ENCODE measurements at places on chromosomes 2 and 18.

DNA sequence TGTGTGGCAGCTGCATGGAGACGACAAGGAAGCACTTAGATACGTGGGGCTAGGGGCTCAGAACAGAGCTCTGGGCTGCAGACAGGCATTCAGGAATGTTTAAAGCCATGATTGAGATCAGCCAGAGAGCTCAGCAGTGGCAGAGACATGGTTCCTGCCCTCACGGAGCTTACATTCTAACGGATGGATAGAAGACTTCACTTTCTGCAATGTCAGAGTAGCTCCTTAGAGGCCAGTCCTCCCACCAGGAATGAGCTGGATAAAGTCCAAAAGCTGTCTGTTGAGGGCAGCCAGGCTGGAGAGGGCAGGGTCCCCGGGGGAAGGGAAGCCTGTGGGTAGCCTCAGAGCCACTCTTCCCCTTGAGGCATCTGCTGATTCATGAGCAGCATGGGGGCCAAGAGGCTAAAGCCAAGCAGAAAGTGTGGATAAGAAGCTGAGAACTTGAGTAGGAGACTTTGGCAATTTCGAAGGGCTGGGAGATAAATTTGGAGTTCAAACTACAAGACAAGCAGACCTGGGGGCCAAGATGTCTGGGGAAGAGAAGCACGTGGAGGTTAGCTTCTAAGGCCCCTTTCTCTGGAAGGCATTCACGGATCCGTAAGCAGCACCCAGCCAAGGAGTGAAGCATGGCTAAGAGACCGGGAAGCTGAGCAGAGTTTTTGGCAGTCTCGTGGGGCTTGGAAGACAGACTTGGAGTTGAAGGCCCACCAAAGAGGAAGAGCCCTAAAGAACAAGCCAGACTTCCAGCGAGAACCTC, 9.7 kb upstream of the CIB4 start:
- DNase-seq = peak; percentile 6

DNA sequence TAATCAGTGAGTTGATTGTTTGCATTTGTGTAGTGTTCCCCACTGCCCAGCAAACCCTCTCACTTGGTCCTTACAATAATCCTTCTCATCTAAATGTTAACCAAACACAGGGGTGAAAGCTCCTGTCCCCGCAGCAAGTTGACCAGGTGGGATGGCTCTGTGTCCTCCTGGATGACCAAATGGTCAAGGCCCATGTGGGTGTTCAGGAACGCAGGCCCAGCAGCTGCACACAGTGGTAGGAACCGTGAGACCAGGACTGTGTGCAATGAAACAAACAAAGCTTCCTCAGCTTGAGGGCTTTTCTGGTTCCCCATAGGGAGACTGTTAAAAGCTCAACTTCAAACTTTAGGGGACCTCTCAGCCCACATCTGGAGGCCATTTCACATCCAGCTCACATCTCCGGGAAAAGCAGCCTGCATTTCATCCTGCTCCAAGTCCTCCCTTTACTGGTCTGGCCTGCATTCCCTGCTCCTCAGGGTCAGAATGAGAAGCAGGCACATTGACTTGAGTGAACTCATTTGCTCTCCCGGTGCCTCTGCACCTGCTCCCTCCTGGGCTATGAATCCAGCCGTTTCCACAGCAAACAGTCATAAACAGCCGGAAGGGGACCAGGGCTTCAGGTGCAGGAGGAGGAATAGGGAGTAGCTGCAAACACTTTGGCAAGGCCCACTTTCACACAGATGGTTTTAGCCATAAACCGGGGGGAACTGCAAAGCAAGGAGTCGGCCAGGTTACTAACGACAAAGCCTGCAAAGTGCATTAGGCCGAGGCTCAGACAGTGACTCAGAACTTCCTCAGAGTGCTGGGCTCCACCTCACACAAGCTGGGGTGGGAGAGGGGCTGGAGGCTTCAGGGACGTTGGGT, 144.7 kb downstream of the CAPN13 start:
- peak; percentile 53 for DNase-seq

GRCh38 chr2:60707750-60708371, 48.2 kb upstream of the PAPOLG start:
- DNase-seq = peak; percentile 70

DNA sequence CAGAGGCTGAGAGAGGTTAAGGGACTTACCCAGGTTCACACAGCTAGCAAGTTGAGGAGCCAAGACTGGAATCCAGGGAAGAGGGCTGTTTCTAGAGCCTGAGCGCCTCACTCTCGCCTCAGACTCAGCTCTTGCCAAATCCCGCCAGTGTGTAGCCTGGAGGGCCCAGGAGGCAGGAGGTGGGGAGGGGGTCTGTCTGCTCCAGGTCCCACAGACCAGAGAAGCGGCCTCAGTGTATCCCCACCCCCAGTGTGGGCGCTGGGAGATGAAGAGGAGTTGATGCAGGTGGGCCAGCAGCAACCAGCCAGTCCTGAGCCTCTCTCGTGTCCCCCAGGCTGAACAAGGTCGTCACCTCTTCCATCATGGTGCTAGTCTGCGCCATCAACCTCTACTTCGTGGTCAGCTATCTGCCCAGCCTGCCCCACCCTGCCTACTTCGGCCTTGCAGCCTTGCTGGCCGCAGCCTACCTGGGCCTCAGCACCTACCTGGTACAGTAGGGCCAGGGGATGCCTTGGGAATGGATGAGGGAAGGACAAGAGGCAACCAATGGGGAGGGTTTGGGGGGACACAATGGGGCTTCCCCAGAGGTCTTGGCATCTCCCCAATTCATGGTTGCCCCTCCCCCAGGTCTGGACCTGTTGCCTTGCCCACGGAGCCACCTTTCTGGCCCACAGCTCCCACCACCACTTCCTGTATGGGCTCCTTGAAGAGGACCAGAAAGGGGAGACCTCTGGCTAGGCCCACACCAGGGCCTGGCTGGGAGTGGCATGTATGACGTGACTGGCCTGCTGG, 5.2 kb upstream of the CTDSP1 start:
- DNase-seq = no peak

GRCh38 chr2:234373060-234373459, 123.8 kb downstream of the ARL4C start:
- no peak for DNase-seq

- no peak for DNase-seq
Observed at GRCh38 chr2:191019376-191019775, 5.4 kb upstream of the STAT1 start.

Data from GM23248 (cell line).